ENCODE measurements at places on chromosomes 2 and 18.
A peak's percentile ranks its signal among the peaks of the same experiment; 100 is the strongest.

- peak; percentile 79 for DNase-seq
These were observed at the start of gene ZNF804A for GRCh38 chr2:184598316-184599053. Gene ZNF804A (plus strand): TSS chr2:184598529. CDS start chr2:184598960, 431 bp downstream.

- peak; percentile 47 for DNase-seq
These were observed 7.5 kb upstream of the RNF144A start for GRCh38 chr2:6909431-6910385.

DNA sequence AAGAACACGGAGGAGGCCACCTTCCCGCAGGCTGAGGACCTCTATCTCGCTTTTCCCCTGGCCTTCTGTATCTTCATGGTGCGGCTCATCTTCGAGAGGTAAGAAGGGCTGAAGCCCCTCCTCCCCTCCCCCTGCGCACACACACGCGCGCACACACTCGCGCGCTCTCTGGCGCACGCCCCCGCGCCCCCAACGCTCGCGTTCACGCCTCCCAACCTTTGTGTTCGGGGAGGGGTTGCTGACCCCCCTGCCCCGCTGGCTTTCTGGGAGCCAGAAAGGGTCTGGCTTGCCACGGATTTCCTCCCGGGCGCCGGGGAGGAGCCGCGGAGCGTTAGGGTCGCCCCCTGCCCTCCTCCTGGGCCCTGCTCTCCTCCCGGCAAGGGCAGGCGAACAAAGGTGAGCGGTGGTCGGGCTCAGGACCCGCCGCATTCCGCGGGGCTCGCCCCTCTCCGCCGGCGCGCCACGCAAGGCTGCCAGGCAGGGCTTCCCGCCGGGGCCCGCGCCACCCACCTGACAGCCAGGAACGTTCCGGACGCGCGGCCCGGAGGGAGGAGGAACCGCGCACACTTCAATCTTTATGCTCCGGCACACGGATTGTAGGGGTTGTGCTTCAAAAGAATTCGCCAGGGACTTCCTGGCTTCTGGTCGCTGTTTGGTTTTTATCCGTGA, 583 bp downstream of the CERS6 start:
- DNase-seq, result peak; percentile 42

DNA sequence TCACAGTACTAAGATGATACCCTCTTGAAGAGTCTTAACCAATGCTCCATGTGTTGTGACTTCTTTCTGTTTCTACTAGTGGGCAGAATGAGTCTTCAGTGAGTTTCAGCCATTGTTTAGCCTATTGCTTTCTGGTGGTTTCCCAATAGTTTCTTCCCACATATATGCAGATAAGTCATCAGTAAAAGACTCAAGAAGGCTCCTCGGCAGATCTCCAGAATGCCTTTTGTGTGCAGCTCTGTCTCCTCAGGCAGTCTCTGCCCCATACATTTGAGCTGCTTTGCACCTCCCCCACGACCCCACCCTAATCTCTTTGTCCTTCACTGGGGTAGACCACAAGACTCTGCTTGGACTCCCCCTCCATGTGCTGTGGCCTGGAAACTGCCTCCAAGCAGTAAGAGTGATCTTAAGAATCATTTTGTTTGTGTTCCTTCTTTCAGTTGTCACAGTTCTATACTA, 71.6 kb upstream of the CHRNA1 start:
- DNase-seq, result peak; percentile 97

DNA sequence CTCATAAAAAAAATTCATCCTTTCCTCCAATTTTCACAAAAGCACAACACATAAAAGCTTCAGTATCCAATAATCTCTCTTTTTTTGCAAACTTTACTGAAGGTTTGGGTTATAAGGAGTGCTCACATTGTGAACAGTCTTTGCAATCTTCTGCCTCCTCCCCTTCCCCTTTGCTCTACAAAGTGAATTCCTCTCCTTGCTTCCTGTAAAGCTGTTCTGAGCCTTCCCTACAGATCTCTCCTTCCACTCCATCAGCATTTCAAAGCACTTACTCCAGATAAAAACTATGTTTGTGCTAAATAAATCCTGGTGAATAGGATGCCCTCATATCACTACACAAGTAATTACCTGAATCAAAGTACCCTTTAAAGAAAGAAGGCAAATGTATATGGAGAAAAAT, 4.6 kb upstream of the PDK1 start:
- DNase-seq, result peak; percentile 43

DNA sequence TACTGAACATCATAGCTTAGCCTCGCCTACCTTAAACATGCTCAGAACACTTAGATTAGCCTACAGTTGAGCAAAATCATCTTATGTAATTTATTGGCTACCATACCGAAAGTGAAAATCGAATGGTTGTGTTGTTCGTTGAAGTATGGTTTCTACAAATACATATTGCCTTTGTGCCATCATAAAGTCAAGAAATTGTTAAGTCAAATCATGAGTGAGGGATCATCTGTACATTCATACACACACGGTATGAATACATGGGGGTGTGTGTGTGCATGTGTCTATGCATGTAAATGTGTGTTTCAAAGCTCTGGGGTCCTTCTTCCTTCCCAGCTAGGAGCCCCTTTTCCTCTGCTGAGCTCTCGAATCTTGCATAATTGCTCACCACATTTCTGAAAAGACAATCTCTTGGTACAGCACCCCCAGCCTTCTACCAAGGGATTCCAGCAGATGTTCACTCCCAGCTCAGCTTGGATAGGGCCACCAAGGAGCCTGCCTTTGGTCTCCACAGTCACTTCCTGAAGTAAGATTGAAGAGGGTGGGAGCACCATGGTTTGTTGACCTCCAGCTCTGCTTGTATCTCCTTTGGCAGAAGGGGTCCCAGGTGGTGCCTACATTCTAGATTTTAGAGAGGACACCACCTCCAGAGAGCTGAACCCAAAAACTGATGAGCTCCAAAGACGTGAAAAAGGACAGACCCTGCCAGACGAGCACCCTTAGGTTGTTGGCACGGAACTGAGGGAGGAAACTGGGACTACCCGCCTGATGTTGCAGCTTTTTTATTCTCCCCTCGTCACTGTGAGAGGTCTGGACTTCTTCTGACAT, 33.2 kb upstream of the CYP1B1 start:
- no peak for DNase-seq

Data from iris pigment epithelial cell (primary cell).